ENCODE measurements at places on chromosomes 4 and X.

GRCh38 chrX:41468647-41469323 is 21.6 kb downstream of the NYX start:
- no peak for DNase-seq

DNA sequence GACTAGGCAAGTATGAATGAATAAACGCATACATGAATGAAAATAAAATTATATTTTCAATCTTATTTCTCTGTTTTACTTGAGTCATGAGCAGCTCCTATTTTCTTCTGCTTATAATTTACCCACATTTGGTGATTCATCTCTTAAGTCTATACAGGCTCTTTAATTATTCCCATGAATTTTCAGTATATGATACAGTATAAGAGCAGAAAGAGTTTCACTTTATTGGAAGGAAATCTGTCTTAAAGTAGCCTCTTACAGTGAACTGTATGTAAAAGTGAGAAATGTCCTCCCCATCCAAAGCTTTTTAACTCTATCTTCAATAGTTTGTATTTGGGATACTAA is 50.8 kb downstream of the TMEM165 start:
- DNase-seq: no peak

GRCh38 chrX:69221239-69222102 is 56.2 kb upstream of the PJA1 start:
- no peak for DNase-seq

- no peak for DNase-seq
Measured at GRCh38 chr4:140154572-140154891, 548 bp upstream of the MAML3 start.

GRCh38 chrX:76796311-76796710 is 368.8 kb downstream of the MAGEE1 start:
- no peak for DNase-seq

- no peak for DNase-seq
Measured at GRCh38 chr4:112036886-112037285, 108.4 kb upstream of the FAM241A start.

- DNase-seq: no peak
Measured at GRCh38 chr4:138821331-138821730, 194.2 kb upstream of the NOCT start.

GRCh38 chr4:99847362-99847976 is 30.8 kb downstream of the DAPP1 start:
- DNase-seq: peak; percentile 22

DNA sequence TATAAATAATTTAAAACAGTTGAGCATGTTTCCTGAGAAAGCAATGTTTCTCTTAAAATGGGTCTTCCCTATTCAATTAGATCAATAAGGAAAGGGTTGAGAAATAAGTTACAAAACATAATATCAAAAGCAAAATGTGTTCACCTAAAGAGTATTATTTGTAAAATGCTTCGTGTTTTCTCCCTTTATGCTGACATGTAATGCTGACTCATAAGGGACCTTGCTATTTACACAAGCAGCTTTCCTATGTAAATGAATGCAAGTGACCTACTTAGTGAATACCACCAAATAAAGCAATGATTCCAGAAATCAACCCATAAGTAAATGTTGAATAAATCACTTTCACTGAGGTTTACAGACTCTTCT is 91.5 kb downstream of the ELOVL6 start:
- DNase-seq: no peak

DNA sequence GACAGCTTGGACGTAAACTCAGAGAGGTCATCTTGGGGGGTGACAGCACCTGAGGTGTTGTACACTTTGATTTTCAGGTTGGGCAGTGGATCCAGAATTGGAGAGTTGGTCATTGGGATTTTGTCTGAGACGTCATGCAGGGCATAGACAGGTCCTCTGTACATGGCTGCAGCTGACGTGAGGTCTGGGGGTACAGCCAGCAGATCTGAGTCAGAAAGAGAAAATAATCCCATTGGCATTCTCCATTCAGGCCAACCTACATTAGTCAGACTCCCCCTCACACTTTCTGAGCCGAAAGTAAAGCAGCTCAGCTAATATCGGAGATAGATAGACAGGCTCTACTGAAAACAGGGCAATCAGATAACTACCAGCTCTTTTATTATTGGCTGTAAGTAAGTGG is 329.7 kb downstream of the UNC5C start:
- no peak for DNase-seq

DNA sequence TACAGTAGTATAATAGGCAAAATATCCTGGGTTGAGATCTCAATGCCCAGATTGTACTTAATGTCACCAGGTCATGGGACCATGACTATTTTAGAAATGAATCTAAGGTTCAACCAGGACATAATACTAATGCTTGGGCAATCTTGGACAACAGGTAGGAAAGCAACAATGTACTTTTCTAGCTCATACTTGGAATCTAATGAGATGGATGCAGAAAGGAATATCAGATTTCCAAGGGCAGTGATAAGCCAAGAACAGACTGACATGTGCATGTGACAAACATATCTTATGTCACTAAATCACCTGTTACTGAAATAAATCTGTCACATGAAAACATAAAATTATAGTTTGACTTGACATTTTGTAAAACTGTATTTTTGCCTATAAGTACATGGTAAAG is 51.1 kb downstream of the RPS6KA3 start:
- DNase-seq: no peak

GRCh38 chr4:15018361-15018760 is 16.1 kb downstream of the CPEB2 start:
- no peak for DNase-seq

GRCh38 chr4:54695788-54696187 is 38.0 kb downstream of the KIT start:
- no peak for DNase-seq

- no peak for DNase-seq
Measured at GRCh38 chr4:171676555-171677215, 136.5 kb upstream of the GALNTL6 start.

GRCh38 chr4:95289028-95289634 is 259.6 kb downstream of the UNC5C start:
- no peak for DNase-seq

GRCh38 chr4:81343046-81343445 is 128.0 kb upstream of the PRKG2 start:
- no peak for DNase-seq

All from CD4-positive, alpha-beta T cell treated with Interleukin-6 at 100 ng/mL for 8 hours (primary cell).